ENCODE measurements at places on chromosomes 12 and 14. TPM values are rescaled to one million over a fixed set of nuclear protein-coding genes. Genes with fewer than 3 reads are reported as not detected.
A peak's percentile ranks its signal among the peaks of the same experiment; 100 is the strongest.

GRCh38 chr14:74879427-74880182 lies 2.1 kb upstream of the DLST start:
- H3K27me3 ChIP-seq = no peaks in the 10 kb centered on the region
- no peak for DNase-seq
- no peak overlapping the region for H3K27ac ChIP-seq
- H3K4me1 ChIP-seq = peaks cover 14% of the 10 kb centered on the region

- H3K4me3 ChIP-seq = no peak overlapping the region
- H3K4me1 ChIP-seq = no peaks in the 10 kb centered on the region
- no peaks in the 10 kb centered on the region for H3K36me3 ChIP-seq
- no peaks in the 10 kb centered on the region for H3K27me3 ChIP-seq
These were observed 224.8 kb downstream of the CACNA1C start for GRCh38 chr12:2277492-2278155.

DNA sequence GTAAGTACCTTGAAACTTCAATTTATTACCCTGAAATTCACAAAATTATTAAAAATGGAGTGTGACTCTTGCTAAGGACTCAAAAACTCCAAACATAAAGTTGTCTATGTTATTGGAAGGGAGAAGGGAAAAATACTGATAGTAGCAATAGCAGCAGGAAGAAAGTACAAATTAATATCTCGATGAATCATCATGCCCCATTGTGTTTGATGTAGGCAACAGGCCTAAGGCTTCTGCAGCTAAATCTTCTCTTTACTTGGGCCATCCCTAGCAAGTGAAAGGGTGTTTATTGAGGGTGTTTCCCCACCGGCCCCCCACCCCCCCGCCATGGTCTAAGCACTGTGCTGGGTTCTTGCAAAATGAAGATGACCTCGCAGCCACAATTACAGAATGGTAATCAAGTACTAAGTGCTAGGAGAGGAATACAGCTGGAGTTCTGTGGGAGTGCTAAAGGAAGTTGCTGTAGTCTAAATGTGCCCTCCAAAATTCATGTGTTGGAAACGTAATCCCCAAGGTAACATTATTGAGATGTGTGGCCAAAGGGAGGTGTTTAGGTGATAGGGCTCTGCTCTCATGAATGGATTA lies 76.5 kb downstream of the SNAPC1 start:
- DNase-seq = no peak
- no peak overlapping the region for H3K4me3 ChIP-seq
- H3K36me3 ChIP-seq = no peaks in the 10 kb centered on the region

DNA sequence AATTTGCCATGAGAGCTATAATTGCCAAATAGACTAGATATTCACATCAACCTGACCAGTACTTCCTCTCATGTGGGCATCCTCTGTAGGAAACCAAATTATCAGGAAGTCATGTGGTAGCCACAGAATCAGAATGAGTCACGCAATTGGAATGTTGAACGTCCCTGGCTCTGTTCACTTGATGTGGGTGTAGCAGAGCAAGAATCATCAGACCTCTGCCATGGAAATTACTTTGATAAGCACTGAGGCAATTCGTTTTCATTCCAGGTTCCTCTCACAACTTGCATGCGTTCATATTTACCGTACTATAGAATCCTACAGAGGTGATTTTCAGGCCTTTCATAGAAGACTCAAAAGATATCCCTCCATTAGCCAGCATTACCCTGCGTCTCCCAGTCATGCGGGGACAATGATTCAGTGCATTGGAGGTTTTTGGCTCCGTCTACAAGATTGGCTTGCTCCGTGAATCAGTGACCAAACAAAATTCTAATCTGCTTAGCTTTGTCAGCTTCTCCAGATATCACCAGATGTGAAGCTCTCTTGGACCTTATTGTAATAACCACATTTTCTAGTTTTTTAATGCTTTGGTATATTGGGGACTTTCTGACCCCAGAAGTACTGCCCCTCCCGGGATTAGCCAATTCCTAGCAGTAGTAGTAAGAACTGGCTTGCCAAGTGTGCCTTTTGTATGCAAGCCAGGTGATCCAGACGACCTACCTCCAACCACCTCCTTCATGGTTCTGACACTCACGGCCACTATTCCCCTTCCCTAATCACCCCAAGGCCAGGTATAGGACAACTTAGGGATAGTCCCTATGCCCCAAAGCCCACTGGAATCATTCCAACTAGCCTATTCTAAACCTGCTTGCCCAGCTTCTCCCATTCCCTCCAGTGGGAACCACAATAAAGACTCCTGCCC lies 133.4 kb downstream of the KICS2 start:
- H3K27me3 ChIP-seq = no peaks in the 10 kb centered on the region
- no peaks in the 10 kb centered on the region for H3K4me1 ChIP-seq
- peak overlapping the region; percentile 46 for H3K27ac ChIP-seq
- H3K4me3 ChIP-seq = no peak overlapping the region

- no peak for DNase-seq
- no peaks in the 10 kb centered on the region for H3K36me3 ChIP-seq
- H3K4me1 ChIP-seq = no peaks in the 10 kb centered on the region
- H3K4me3 ChIP-seq = peak overlapping the region; percentile 30
- peak overlapping the region; percentile 50 for H3K27ac ChIP-seq
These were observed 56.4 kb upstream of the ATP2A2 start for GRCh38 chr12:110224379-110225304.

- peak; percentile 72 for DNase-seq
- no peak overlapping the region for H3K4me3 ChIP-seq
- peaks cover 19% of the 10 kb centered on the region for H3K4me1 ChIP-seq
- no peaks in the 10 kb centered on the region for H3K27me3 ChIP-seq
- no peaks in the 10 kb centered on the region for H3K36me3 ChIP-seq
These were observed 8.2 kb upstream of the LGALS3 start for GRCh38 chr14:55120571-55121495.

GRCh38 chr12:38911611-38912010 lies 6.2 kb upstream of the CPNE8 start:
- DNase-seq = no peak
- H3K27ac ChIP-seq = no peak overlapping the region
- H3K4me1 ChIP-seq = no peaks in the 10 kb centered on the region
- no peaks in the 10 kb centered on the region for H3K36me3 ChIP-seq
- H3K27me3 ChIP-seq = no peaks in the 10 kb centered on the region

GRCh38 chr14:26835979-26836570 lies 238.2 kb upstream of the NOVA1 start:
- no peak for DNase-seq
- no peak overlapping the region for H3K27ac ChIP-seq
- no peaks in the 10 kb centered on the region for H3K4me1 ChIP-seq
- no peaks in the 10 kb centered on the region for H3K27me3 ChIP-seq
- no peak overlapping the region for H3K4me3 ChIP-seq
- H3K36me3 ChIP-seq = no peaks in the 10 kb centered on the region

- H3K36me3 ChIP-seq = no peaks in the 10 kb centered on the region
- no peaks in the 10 kb centered on the region for H3K4me1 ChIP-seq
- no peak for DNase-seq
- H3K27ac ChIP-seq = no peak overlapping the region
- H3K4me3 ChIP-seq = no peak overlapping the region
These were observed 386.7 kb upstream of the NOVA1 start for GRCh38 chr14:26984311-26985177.

DNA sequence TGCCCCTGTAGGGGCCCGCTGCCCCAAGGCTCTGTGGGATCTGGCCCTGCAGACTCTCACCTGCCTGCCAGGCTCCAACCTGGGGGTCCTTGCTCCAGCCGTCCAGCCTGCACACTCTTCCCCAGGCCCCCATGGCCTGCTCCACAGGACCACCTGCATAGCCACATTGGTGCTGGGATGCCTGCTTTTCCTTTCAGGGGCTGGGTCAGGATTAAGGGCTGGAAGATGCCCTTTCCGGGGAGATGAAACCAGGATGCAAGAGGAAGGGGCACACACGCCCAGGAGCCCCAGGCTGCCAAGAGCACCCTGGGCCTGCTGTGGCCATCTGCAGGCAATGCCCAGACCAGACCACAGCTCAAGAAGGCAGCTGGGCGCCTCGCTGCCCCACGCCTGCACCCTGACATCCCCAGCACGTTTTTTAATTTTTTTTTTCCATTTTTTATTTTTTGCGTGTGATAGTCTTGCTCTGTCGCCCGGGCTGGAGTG lies 15.0 kb downstream of the BAG5 start:
- H3K4me1 ChIP-seq = no peaks in the 10 kb centered on the region
- H3K27me3 ChIP-seq = no peaks in the 10 kb centered on the region
- no peak overlapping the region for H3K27ac ChIP-seq

KRT79 gene
- total RNA-seq = not detected

RDH16 gene
- total RNA-seq = 1.2 TPM

GPR65 gene
- total RNA-seq = 1.7 TPM

LRFN5 gene
- total RNA-seq = not detected

LIN7A gene
- total RNA-seq = 28.2 TPM

KRT73 gene
- total RNA-seq = not detected

Data from Peyer's patch (tissue), 4 donors.